ENCODE measurements at places on chromosomes 13 and 19. TPM values are rescaled to one million over a fixed set of nuclear protein-coding genes. Genes with fewer than 3 reads are reported as not detected.

Gene CCDC169
- 2.3 TPM for total RNA-seq

Gene PPP1R15A
- 15.8 TPM for total RNA-seq

Gene PPM1N
- 0.21 TPM for total RNA-seq

- DNase-seq, result no peak
Measured at GRCh38 chr19:32877323-32877912, 7.9 kb upstream of the SLC7A9 start.

GRCh38 chr13:32443111-32443510, 15.2 kb upstream of the N4BP2L1 start:
- DNase-seq, result no peak

- DNase-seq, result peak; percentile 16
Measured at GRCh38 chr13:27770809-27771208, 21.5 kb upstream of the GSX1 start.

DNA sequence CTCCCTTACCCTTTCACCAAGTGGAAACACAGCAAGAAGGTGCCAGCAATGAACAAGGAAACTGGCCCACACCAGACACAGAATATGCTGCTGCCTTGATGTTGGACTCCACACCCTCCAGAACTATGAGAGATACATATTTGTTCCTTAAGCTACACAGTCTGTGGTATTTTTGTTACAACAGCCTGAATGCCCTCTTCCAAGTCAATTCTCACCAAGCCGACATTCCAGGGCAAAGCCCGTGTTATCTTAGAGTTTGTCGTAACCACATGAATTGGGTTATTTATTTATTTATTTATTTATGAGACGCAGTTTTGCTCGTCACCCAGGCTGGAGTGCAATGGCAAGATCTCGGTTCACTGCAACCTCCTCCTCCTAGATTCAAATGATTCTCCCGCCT, 14.9 kb downstream of the FGF21 start:
- DNase-seq, result no peak

Data from H4 (cell line).